Erythroblast (primary cell): ENCODE measurements at places on chromosomes 7 and 10.

- no peak for DNase-seq
These were observed 13.5 kb downstream of the EPHB6 start for GRCh38 chr7:142868188-142868985.

DNA sequence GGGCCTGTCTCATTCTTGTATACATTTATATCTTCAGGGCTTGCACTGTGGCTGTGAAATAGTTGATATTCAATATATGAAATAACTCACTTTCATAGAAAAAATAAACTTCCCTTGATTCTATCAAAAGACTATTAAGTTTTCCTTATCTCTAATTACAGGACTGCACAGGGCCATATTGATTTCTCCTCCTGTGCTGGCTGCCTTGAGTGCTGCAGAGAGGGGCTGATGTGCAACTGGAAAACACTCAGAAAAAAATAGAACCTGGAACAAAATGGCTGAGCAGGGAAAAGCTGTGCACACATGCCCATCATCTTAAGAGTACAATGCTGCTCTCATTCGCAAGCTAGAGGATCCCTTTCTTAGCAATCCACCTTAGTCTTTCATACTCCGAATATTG is 5.9 kb upstream of the HDAC9 start:
- no peak for DNase-seq

DNA sequence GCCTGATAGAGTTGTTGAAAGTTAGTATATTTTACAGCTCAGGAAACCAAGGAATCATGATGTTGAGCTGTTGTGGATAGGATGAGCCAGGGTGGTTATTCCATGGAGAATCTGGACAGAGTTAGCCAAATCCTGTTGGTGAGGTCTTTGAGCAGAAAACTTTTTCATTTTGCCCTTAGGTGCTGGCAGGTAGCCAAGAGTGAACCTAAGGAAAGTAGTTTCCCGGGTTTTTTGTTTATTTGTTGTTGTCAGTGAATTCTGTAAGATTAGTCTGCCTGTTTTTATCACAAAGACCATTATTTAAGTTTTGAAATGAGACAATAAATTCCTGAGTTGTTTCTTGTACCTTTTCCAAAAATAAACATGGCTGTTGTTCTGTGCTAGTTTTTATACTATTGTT is 61.0 kb downstream of the GALNT11 start:
- no peak for DNase-seq

- no peak for DNase-seq
These were observed 295.2 kb downstream of the TCF7L2 start for GRCh38 chr10:113245286-113245685.

GRCh38 chr7:69696054-69696591 is 97.8 kb downstream of the AUTS2 start:
- no peak for DNase-seq
